ENCODE measurements at places on chromosomes 13 and 19.
A peak's percentile ranks its signal among the peaks of the same experiment; 100 is the strongest.

- DNase-seq: no peak
These were observed 97.8 kb downstream of the RNF17 start for GRCh38 chr13:24861617-24862362.

GRCh38 chr13:81637457-81637856 lies 1296.5 kb upstream of the SPRY2 start:
- no peak for DNase-seq

DNA sequence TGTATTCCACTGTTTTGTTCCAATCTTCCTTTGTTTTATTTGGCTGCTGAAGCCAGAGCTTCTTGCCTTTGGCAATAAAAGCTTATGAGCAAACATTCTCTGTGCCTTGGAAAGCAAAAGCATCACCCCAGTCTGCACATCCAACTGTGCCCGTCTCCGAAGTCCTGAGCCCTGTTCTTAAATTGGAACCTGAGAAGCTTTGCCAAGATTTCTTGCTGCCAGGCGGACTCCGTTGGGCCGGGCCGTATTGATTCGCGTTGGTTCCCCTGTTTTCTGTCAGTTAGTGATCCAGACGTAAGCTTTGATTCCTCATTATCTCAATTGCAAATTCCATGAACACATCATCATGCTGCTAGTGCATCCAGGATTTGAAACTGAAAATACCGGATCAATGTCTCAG lies 793.0 kb downstream of the OLFM4 start:
- DNase-seq: no peak

GRCh38 chr13:41624041-41624440 lies 166.7 kb downstream of the RGCC start:
- DNase-seq: no peak

GRCh38 chr13:114275304-114275703 lies 6.1 kb upstream of the UPF3A start:
- DNase-seq: no peak

- no peak for DNase-seq
These were observed 24.4 kb upstream of the URAD start for GRCh38 chr13:28012896-28013295.

DNA sequence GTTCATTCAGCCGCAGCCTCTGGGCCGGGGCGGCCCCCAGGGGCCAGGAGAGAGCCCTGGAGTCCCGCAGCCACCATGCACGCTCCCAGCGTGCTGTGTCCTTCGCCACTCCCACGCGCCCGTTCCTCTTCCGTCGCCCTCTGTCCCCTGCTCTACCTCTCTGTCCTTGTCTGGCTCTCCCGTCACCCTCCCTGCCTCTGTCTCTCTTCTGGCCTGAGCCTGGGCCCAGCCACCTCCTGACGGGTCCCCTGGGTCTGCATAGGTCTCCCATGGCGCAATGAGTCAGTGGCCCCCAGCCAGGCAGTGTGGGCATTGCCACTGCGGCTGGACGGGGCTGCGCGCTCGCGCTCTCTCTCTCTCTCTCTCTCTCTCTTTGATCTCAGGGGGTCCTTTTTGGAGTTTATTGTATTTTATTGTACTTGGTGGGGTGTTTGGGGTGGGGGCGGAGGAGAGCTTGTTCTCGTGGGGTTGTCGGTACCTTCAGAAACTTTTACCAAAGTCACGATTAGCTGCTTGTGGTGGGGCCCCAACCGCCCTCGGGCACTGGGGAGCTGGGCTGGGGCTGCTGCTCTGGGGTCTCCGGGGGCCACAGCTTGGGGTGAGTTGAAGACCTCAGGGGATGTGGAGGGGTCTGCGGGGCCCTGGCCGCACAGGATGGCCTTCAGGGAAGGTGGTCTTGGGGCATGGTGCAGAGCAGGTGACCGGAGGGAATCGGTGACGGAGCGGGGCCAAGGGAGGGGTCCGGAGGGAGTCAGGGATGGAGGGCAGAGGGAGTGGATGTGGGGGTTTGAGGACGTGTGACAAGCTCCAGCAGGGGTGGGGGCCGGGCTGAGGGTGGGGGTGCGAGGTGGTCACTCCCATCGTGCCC lies 1.7 kb upstream of the TGFBR3L start:
- no peak for DNase-seq

- DNase-seq: no peak
These were observed 114.9 kb upstream of the EDNRB start for GRCh38 chr13:78033509-78033908.

DNA sequence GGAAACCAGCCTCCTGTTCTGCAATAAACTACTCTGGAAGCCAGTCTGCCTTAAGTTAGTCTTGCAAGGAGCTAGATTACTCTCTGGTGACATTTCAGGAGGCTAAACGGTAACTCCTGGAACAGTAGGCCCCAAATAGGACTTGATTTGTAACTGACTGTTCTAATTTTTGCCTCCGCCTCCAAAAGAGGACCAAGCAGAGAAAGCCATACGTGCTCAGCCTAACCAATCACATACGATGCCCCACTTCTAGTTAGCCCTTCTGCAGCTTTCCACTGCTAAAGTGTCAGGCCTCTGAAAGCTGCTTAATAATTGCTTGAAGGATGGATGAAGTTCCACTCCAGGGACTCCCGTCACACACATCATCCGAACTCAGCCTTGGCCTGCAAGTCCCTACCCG lies 744 bp downstream of the ZNF805 start:
- no peak for DNase-seq

GRCh38 chr13:73275163-73275562 lies 216.4 kb downstream of the KLF5 start:
- no peak for DNase-seq

DNA sequence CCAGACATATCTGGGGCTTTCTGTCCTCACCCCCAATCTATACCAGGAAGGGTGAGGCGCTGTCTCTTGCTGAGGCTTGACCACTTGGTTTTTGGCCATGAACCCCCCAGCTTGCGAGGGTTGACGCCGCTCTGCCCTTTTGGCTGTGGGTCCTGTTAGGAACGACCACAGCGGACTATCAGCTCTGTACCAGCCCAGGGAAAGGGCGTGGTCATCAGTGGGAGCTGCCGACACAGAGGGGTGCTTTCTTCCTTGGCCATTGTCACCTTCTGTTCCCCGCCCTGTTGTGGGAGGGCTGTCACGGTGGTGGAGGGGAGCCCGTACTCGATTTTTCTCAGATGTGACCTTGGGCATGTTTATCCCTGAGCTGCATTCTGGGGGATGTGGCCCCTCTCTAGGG lies 5.7 kb downstream of the DCAF15 start:
- no peak for DNase-seq

DNA sequence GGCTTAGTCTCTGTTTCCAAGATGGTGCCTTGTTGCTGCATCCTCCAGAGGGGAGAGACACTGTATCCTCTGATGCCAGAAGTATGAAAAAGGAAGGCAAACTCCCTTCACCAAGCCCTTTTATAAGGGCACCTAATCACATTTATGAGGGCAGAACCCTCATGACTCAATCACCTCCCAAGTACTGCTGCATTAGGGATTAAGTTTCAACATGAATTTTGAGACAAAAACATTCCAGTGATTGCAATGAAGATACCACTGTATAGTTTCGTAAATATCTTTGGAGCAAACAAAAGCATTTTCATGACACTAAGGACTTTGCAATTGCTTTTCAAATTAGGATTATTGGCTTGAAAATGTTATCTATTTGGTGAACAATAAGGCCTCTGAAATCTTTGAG lies 63.8 kb downstream of the RNF17 start:
- DNase-seq: no peak

DNA sequence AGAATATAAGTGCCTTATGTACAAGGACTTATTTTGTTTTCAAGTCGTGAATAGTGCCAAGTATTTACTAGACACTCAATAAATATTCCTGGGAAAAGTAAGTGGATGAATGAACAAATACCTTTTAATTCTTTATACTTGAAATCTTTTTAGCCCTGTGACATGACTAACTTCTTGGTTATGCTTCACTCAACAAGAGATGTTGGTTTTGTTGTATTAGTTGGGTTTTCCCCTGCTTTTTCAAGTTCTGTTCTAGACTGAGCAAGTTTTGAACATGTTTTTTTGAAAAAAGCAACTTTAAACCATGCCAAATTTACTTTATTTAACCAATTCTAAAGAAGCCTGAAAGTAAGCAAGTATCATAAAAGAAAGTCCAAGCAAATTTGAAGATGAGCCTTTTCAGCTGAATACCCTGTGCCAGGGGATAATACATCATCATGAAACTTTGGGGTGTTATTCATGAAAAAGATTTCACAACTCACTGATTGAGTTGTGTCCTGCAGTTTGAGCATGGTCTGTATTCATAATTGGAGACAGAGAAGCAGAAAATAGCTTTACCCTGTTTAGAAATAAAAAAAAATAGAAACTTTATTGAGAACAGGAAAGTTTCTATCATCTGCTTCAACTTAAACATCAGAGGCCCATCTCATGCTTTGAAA lies 11.1 kb downstream of the LMO7 start:
- DNase-seq: no peak

GRCh38 chr13:111557921-111558699 lies 237.7 kb downstream of the TEX29 start:
- DNase-seq: no peak

DNA sequence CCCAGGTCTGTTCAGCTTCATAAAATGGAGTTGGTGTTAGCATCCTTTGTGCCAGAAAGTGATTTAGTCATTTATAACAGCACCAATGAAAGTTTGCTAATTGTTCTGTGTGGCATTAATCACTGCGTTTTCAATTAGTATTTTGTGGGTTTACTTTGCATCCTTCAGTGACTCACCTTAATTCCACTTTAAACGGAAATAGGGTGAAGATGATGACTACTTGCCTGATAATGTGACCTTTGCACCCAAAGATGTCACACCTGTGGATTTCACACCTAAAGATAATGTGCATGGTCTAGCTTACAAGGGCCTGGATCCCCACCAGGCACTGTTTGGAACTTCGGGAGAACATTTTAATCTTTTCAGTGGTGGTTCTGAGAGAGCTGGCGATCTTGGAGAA lies 15.0 kb downstream of the GPATCH1 start:
- DNase-seq: no peak

DNA sequence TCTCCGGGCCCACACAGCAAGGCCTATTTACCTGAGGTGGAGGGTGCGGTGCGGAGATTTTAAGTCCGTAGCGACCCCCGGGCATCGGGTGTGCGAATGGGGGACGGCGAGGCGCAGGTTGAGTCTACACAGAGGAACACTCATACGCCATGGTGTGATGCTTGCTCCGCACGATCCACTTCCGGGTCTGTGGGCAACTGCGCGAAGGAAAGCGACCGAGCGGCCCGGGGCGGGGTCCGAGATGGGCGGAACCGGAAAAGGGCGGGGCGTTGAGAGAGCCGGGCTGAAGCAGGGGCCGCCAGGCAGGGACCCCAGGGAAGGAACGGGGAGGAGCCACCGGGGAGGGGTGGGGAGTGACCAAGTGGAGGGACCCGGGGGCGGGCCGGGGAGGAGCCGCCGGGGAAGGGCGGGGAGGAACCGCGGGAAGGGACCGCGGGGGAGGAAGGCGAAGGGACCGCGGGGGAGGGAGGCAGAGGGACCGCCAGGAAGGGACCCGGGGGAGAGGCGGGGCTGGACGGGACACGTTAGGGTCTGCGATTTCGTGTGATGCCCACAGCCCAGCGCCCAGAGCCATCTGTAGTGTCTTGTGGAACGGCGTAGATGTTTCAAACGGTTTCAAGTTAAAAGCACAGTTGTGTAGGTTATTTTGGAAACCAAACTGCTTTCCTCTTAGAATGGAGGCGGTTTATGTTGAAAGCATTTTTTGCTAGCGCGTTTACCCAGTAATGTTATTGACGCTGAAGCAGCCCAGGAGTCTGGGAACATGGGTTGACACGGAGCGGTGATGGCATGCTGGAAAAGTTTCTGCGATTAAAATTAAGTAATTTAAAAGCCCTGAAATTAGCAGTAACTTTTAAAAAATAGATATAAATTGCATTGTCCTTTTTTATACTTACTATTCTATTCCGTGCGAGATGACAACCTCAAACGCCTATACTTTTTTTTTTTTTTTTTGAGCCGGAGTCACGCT lies at the start of gene ZNF160:
Gene ZNF160, minus strand, starts transcription at position 189 of the 970 bp plus-strand sequence. CDS start 17,146 bp downstream, outside the sequence.
- peak; percentile 97 for DNase-seq
